ENCODE measurements at places on chromosomes 3 and 15. TPM values are rescaled to one million over a fixed set of nuclear protein-coding genes. Genes with fewer than 3 reads are reported as not detected.

DNA sequence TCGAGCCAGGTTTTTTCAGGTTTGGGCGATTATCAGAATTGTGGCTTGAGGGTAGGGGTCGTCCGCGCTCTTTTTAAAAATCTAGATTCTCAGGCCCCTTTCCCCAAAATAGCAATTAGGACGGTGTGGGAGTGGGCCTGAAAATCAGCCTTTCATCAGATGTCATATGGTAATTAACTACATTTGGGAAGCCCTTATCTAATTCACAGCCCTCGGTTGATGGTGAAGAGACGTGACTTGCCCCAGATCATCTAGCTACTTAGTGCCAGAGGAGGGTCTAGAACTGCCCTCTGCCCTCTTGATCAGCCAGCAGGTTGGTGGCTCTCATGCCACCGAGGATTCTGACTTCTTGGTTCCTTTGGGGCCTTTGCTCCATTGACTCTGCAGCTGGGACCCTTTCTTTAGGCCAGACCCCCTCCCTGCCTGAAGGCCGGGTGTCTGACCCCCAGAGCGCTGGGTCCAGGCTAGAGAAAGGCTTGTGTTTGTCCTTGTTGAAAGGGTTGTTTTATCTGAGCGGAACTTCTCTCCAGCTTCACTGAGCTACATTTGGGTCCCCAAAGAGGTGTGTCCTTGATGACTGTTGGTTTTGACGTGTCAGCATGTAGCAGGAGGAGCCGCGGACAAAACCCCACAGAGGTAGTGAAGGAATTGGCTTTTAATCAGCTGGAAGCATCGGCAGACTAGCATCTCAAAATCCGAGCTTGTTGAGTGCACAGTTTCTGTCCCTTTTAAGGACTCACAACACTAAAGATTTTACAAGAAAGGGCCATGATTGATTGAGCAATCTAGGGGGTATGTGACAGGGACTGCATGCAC lies 857 bp downstream of the AEN start:
- DNase-seq: no peak

The MYLK gene
- 10.7 TPM for total RNA-seq

The STXBP5L gene
- total RNA-seq: not detected

GRCh38 chr3:71857956-71858355 lies 73.0 kb upstream of the PROK2 start:
- no peak for DNase-seq

DNA sequence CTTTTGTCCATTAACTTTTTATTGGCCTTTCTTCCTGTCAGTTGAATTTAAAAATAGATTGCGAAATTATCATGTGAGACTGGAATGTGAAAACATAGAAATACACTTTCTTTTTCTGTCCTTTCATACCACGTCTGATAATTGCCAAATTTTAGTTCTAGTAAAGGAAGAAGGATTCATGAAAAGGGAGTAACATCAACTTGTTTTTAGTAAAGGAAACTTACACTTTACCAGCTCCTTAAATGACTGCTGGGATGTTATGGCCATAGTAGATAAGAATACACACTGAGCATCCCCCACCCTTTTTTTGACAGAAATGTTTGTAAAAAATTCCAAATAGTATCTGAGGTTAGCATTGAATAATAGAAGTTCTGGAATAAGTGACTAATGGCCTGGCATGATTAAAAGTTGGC lies 137.9 kb downstream of the NEO1 start:
- DNase-seq: no peak

DNA sequence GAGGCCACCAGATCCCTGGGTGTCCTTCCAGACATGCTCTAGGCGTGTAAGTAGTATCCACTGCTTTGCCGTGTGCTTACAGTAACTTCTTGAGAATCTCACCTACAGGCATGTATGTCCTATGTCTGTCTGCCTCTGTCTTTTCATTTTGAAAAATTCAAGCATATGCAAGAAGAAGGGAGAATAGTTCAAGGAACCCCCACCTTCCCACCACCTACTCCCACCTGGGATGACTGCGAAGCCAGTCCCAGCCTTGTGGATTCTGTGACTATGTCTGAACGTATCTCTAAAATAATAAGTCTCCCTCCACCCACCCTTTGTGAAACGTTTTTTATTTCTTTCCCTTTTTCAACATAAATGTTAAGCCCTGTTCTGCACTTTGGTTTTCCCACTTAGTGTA lies 15.0 kb downstream of the CHST13 start:
- no peak for DNase-seq

The CLDN11 gene
- total RNA-seq: 8.7 TPM

DNA sequence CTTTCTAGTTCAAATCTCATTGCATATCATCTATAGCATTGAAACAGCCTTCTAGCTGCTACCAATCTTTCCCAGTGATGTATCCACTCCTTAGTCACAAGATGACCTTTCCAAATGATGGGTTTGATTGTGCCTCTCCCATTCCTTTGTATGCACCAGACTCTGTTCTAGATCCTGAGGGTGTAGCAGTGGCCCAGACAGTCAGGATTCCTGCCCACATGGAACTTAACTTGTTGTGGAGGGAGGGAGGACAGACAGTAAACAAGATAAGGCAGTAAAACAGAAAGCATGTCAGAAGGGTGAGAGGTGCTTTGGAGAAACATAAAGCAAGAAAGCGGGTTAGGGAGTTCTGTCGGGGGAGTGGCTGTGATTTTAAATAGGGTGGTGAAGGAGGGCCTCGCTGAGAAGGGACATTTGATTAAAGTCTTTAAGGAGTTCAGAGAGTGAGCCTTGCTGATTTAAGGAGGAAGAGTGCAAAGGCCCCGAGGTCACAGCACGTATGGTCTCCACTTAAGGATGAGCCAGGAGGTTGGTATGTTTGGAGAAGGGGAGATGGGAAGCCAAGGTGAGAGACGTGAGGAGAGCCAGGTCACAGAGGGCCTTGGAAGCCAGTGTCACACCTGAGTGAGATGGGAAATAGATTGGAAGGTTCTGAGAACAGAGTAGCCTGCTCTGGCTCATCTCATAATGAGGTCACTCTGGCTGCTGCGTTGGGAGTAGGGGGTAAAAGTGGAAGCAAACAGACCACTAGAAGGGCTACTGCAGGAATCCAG lies 38.3 kb downstream of the FAM43A start:
- no peak for DNase-seq

DNA sequence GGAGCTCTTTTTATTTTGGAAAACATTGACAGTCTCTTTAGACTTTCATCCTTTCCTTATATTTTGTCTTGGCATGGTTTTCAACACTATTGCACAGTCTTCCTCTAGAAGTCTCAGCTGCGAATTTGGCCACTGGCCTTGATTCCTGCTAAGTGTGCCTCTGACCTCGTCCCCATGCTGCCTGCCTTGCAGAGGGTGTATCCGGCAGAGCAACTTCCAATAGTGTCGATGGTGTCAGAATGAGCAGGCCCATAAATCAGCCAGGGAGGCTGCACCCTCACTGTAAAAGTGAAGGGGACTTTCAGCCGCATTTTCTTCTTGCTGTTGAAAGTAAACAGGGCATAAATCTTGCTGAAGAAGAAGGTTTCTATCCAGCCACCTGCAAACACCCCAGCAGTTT lies 336.7 kb upstream of the TRIM42 start:
- no peak for DNase-seq

- DNase-seq: no peak
Measured at GRCh38 chr3:174581558-174581957, 277.6 kb upstream of the NAALADL2 start.

The CCR9 gene
- not detected for total RNA-seq

GRCh38 chr15:57698991-57699390 lies 7.5 kb upstream of the POLR2M start:
- DNase-seq: no peak

The NANOGP8 gene
- not detected for total RNA-seq

- DNase-seq: no peak
Measured at GRCh38 chr15:33309602-33310276, 1.0 kb upstream of the RYR3 start.

DNA sequence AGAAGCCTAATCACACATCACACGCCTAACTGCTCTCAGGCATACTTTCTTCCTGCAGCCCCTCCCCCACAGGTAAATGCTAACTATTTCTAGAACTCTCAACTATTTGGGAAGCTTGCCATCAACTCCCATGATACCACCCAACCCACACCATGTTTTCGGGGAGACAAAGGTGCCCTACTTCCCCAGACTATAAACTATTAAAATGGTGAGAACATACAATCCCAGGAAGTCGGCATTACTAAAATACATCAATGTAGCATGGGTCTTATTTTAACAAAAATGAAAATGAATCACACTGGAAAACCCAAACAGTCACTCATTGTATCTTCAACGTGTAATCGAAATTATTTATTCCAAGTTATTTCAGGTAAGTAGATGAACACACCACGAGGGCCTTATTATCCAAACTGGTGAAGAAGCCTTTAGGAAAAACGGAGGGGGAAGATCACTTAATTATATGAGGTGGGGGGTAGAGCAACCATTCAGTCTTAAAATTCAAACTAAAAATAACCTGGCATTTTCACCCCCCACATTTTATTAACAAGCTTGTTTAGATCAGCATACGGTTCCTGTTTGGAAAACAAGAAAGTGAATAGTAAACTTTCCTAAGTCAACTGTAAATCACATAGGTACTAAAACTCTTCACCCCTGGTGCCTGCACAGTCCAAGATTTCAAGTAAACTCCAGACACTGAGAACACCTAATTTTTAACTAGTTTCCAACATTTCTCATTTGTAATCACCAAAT lies 1.9 kb downstream of the TBL1XR1 start:
- DNase-seq: peak; percentile 64

The VGLL3 gene
- 40.0 TPM for total RNA-seq

DNA sequence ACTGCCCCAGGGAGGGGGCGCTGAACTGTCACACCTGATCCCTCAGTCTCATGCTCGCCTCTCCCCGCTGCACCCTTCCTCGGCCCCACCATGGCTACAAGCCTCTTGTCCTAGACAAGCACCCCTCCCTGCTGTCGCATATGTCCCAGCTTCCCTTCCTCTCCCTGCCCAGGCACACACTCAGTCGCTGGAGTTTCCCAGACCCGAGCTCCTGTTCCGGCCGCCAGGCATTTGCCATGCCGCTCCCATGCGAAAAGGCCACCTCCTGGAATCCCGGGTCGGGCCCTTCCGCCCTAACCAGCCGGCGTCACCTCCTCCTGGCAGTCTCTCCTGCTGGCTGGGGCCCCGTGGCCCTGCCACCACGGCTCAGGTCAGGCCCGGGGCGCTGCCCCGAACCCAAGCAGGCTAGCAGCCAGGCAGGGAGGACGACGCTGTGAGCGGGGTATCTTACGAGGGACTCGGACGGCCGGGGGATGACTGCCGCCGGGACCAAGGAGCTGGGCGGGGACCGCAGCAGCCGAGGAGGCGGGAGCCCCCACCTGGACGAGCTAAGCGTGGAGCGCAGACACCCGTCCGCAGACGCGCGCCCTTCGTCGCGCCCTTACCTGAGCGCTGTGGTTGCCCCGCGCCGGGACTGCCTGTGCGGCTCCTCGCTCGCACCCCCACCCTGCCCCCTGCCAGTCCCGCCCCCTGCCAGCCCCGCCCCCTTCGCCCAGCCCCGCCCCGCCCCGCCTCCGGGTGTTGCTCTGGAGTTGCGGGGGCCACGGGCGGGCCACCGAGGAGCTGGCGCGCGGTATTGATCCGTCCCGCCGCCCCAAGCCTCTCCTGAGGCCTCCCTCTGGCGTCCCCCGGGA lies at the start of gene ALS2CL:
Gene ALS2CL (minus strand): TSS at position 642 of the 854 bp plus-strand sequence. CDS start 4,239 bp downstream, outside the sequence.
- DNase-seq: peak; percentile 73

The CCNB2 gene
- total RNA-seq: 86.4 TPM

DNA sequence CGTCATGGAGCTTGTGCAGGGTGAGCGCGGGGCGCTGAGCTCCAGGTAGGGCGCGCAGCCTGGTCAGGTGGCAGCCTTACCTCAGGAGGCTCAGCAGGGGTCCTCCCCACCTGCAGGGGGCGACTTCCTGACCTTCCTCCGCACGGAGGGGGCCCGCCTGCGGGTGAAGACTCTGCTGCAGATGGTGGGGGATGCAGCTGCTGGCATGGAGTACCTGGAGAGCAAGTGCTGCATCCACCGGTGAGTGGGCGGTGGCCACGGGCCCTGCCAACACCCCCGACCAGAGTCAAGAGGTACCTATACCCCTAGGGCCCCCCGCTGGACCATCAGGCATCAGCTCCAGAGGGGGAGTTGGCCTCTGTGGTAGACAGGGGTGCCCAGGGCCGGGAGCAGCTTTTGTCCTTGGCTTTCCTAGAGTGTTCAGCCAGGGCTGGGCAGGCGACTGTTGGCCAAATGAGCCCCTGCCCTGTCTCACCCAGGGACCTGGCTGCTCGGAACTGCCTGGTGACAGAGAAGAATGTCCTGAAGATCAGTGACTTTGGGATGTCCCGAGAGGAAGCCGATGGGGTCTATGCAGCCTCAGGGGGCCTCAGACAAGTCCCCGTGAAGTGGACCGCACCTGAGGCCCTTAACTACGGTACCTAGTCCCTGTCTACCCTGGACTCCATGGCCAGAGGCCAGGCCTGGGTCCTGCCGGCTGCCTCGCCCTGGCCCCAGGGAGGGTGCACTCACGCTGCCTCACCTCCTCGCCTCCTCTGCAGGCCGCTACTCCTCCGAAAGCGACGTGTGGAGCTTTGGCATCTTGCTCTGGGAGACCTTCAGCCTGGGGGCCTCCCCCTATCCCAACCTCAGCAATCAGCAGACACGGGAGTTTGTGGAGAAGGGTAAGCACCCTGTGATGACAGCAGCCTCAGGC lies 9.1 kb downstream of the FES start:
- no peak for DNase-seq

DNA sequence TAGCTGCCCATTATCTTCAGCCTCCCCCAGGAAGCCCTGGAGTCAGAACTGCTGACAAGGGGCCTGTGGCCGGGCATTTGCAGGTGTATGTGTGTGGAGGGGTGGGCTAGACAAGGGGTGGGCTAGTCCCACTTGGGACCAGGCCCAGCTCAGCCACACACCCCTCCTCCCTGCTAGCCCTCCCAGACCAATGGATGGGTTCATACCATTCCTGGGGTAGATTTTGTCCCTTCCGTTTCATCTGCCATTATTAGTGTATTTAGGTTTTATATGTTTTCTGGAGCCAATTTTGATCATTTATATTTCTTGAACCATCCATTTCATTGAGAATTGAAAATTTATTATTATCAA lies 42.2 kb downstream of the MRAS start:
- no peak for DNase-seq

The GOLGA6B gene
- total RNA-seq: 0.61 TPM

- no peak for DNase-seq
Measured at GRCh38 chr15:75195122-75195765, 6.4 kb upstream of the C15orf39 start.

DNA sequence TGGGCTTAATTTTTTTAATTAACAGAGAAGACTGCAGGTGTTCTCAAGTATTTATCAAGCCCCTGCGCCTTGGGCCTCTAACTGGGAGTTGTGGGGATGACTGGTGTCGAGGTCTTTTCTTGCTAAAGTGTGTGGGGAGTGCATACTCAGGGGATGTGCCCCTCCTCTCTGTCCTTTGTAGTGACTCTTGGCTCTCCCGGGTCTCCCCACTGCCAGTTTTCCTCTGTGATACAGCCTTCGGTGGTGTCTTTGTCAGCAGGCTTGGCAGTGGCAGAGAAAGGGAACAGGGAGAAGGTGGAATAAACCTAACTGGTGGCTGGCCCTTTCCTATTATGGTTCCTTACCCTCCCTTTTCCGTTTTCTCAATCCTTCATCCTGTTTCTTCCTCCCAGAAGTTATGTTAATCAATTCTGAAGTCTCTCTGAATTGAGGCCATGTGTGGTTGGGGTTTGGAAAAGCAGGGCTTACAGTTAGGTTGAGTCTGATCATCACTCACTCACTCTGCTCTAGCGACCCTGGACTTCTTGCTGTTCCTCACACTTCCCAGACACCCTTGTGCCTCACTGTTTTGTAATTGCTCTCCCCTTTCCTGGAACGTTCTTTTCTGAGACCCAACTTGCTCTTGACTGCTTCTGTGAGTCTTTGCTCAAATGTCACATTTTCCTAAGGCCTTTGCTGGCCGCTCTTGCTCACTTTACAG lies 158.1 kb downstream of the PTPRG start:
- DNase-seq: no peak

GRCh38 chr3:175619369-175619768 lies 760.2 kb downstream of the NAALADL2 start:
- DNase-seq: no peak

The CFAP44 gene
- total RNA-seq: 13.1 TPM

Data from Calu3 (cell line).